ENCODE measurements at places on chromosomes 16 and 17. TPM values are rescaled to one million over a fixed set of nuclear protein-coding genes. Genes with fewer than 3 reads are reported as not detected.

Gene HOXB4
- total RNA-seq, result 3.6 TPM

Gene CDRT4
- 2.2 TPM for total RNA-seq

Gene TLCD3B
- not detected for total RNA-seq

Gene CIITA
- total RNA-seq, result 0.04 TPM

Gene SCNN1B
- total RNA-seq, result not detected

Gene KRT32
- not detected for total RNA-seq

Gene KRT27
- total RNA-seq, result not detected

Gene CDK12
- total RNA-seq, result 38.7 TPM

All from kidney epithelial cell (primary cell).